ENCODE measurements at places on chromosomes 4 and X.
A peak's percentile ranks its signal among the peaks of the same experiment; 100 is the strongest.

DNA sequence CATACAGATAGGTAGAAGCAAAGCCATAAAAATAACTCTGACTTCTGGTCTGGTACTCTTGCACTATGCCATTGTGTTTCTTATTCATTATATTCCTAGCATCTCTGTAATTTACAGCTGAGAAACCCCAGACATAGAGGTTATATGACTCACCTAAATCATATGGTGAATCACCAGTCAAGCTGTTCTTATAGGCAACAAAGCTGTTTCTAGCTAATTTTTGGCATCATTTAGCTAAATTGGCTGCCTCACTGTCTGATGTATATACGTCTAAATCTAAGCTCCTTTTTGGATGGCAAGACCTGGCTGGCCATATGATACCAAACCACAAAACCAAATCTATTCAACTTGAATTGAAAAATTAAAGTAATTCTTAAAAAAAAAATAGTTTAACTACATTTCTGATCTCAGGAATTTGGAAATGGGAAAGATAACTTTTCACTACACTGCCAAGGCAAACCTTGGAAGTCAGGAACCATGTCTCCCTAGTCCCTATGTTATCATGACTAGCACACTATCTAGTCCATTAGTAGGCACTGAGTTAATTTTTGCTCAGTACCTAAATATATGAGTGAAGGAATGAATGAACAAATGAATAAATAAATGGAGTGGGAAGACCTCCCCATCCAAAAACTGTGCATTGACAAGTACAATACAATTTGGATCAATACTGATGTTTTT lies 41.3 kb upstream of the STAG2 start:
- DNase-seq = no peak

DNA sequence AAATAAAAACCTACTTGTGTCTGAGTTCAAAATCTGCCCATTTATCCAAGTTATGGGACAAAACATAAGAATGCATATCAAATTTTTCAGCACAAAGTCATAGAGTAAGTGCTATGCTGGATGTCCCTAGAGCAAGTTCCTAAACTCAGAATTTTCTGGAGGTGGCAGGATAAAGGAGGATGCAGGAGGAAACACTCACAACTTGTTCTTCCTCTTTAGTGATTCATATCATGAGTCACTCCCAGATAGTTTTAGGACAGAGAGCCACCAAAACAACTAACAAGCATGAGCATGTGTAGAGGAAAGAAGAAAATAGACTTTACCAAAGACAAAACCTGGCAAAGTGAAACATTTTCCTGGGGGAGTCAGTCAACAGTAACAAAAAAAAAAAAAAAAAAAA lies 302.7 kb downstream of the KCTD8 start:
- no peak for DNase-seq

DNA sequence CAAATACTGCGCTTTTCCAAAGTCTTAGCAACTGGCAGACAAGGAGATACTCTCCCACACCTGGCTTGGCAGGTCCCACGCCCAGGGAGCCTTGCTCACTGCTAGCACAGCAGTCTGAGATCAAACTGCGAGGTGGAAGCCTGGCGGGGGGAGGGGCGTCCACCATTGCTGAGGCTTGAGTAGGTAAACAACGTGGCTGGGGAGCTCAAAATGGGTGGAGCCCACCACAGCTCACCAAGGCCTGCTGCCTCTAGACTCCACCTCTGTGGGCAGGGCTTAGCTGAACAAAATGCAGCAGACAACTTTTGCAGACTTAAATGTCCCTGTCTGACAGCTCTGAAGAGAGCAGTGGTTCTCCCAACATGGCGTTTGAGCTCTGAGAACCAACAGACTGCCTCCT lies 23.0 kb upstream of the NFKB1 start:
- no peak for DNase-seq

GRCh38 chrX:149471397-149471796 lies 33.7 kb downstream of the IDS start:
- no peak for DNase-seq

GRCh38 chr4:112823606-112824005 lies 186.7 kb downstream of the LARP7 start:
- no peak for DNase-seq

DNA sequence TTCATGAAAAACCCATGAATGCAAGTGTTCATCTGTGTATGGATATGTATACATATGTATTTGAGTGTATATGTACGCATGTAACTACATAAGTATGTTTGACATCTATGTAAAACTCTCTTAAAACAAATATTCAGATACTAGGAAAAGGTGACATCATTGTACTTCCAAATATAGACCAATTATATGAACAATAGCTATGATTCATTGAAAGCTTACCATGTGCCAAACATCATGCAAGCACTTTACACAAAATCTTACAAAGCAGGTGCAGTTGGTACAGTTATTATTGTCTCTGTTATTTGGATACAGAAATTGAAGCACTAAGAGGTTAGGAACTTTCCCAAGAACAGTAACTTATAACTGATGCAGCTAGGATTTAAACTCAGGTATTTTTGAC lies 21.4 kb downstream of the MAGEB17 start:
- no peak for DNase-seq

DNA sequence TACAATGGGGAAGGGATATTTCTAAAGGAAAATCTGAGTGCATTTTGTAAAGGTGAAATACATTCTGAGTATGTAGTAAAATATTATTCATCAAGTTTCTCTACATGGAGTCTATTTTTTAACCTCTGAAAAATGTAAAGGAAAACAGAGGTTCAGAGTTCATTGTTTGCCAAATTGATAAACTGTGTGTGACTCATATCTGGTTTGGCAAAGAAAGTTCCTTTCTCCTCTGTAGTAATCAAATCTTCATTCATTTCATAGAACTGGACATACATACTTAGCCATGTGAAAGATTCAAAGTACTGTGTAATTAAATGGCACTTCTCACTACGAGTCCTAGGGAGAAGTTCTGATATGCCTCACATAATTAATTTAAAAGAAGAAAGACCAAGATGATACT lies 61.6 kb downstream of the HPGD start:
- no peak for DNase-seq

DNA sequence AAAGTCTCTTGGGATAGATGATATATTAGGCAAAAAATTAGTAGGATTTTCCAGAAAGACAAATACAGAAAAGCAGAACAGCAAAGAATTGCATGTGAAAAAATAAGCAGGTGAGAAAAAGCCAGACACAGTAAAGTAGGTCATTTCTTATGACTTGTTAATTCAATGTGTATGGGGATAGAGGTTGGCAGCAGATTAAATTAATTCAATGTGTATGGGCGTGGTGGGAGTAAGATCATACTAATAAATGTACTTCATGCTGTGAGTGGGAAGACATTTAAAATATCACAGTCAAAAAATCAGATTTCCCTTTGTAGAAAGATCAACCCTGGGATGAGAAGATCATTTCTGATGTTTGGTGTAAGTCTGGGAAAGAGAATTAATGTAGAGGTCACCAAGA lies 1146.4 kb upstream of the INTU start:
- DNase-seq = no peak

DNA sequence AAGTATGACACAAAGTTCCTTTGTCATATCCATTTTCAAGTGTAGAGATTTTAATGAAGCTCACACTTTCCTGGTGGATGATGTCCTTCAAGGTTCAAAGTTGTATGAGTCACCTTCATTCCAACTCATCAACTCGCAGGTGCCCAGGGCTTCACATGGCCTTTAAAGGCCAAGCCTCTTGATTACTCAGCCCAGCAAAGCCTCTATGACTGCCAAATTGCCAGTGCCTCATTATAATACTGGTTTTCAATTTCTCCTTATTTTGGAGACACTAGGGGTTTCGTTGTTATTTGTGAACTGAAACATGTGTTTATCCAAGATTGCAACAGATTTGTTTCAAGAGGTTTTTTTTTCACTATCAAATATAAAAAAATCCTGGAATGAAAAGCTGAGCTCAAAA lies 45.9 kb upstream of the PPP3CA start:
- DNase-seq = no peak

DNA sequence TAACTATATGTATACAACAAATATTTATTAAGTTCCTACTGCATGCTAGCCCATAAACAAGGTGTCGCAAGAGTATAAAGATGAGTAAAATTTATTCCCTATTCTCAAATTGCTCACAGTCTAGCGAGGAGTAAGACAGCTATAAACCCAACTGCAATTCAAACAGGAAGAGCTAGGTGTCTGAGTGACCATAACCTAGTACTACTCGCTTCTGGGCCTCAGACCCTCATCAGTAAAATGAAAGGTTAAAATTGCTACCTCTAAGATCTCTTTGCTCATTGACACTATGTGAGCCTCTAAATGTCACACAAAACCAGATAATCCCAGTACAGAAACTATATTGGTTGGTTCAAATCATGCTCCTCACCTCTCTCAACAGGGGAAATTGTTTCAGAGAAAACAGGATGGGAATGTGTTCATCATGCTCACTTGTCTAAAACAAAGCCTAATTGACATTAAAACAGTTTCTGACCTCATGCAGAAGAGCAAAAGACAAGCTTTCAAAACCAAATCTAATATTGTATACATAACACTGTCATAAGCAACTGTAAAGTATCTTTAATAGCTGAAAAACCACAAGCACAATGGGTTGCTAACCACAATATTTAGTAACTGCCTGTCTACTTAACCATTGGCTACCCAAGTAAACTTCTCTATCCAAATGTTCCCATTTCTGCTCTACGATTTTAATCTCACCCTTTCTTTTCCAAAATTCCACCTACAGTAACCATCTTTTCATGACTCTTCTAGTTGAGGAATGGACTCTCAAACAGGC lies 264.6 kb upstream of the FMR1 start:
- DNase-seq = no peak

- no peak for DNase-seq
Observed at GRCh38 chrX:46704767-46705386, 54.0 kb downstream of the SLC9A7 start.

DNA sequence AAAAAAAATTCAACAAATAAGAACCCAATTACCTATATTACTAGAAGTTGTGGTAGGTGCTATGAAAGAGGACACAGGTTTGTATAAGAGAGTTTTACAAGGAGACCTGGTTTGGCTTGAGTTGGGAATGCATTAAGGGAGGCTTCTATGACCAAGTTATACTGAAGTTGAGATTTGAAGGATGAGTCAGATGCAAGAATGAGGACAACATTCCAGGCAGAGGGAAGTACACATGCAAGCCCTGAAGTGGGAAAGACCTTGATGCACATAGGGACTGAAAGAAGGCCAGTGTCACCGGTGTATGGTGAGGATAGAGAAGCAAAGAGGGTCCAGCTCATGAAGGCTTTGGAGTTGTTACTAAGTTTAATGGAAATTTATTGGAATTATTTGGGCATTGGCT lies 52.2 kb downstream of the ANK2 start:
- DNase-seq = no peak

GRCh38 chr4:3106339-3107186 lies 32.1 kb downstream of the HTT start:
- peak; percentile 90 for DNase-seq

GRCh38 chr4:185358514-185358913 lies 37.2 kb downstream of the LRP2BP start:
- DNase-seq = no peak

DNA sequence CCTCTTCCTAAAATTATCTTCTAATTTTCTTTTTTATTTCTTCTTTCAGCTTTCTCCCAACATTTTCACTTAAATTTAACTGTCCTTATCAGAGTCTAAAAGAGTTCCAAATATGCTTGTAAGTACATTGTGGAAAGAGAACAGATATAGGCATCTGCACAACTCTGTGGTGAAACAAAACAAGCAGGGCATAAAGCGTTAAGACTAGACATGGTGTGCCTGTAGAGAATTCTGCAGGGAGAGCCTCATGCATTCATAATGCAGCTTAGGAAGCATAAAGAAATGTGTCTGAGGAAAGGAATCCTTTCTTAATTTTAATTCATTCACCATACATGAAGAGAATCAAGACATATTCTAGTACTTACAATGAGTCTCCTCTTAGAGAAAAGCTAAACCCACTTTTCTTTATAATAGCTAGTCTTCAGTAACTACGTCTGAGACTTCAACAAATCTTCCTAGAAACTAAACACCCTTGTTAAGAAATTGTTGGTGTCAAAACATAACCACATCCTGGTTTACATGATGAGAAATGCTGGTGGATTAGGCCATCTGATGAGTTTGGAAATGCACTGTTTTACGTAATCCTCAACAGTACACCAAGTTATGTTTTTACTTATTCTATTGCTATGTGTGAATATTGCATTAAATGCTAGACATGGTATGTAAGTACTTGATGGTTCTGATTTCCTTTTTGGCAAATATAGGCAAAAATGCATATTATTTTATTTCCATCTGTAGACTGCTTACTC lies 307.8 kb upstream of the GIMD1 start:
- no peak for DNase-seq

DNA sequence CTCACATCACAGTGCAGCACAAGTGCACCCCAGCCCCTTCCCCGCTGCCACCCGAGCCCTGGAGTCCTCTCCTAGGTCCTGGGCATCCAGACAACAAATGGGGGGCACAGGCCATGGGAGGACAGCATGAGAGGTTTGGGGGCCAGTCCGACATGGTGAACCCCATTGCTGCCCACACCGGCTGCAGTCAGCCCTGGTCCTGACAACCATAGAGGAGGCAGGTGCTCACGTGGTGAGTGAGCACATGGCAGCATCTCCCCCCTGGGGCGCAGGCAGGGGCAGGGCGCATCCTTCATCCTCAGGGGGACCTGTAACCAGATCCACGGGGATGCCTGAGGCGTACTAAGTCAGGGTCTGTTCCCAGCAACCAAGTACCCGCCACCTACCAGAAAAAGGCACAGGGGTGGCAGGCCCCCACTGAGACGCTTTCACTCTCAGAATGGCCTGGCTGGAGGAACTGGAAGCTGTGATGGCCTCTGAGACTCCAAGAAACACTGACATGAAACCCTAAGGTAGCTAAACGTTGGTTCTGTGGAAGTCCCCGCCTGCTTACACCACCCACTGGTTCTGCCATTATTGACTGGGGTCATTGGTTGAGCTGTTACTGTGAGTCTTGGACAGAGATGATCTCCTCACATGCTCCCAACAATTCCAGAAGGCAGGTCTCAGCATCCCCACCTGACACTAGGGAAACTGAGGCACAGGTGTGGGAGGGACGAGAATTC lies 6.5 kb downstream of the ZFYVE28 start:
- DNase-seq = no peak

- no peak for DNase-seq
Observed at GRCh38 chr4:3039706-3040366, 34.5 kb downstream of the HTT-AS start.

DNA sequence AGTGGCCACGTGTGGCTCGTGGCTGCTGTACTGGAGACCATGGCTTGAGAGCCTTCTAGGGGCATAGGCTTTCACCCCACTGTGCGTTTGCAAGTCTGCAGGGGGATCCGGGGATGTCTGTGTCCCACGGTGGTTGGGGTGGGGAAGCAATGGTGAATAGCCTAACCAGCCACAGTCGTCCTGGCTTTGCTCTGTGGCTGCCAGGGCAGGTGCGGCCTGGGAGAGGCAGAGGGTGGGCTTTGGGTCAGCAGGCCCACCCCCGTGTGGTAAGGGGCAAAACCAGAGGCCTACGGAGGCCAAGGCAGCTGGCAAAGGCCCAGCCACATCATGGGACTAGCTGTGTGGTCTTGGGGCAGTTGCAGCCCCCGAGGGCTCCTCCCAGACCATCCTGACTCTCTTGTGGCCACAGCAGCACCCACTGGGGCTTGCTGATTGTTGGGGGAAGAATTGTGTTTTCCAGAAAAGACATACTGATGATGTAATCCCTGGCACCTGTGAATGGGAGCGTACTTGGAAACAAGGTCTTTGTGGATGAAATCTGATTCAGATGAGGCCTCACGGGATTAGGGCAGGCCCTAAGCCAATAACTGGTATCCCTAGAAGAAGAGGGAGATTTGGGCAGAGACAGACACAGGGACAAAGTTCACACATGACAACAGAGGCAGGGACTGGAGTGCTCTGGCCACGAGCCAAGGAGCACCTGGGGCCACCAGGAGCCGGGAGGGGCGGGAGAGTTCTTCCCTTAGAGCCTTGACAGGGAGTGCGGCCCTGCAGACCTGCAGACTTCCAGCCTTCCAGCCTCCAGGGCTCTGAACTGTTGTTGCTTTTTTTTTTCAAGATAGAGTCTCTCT lies 2.9 kb downstream of the CPZ start:
- DNase-seq = no peak
